Non-pigmented ciliary epithelial cell (primary cell): ENCODE measurements at places on chromosomes 1 and 21.

- DNase-seq, result no peak
Observed at GRCh38 chr1:160747717-160748116, 8.7 kb downstream of the SLAMF7 start.

- no peak for DNase-seq
Observed at GRCh38 chr1:226097866-226098625, 35.5 kb downstream of the H3-3A start.

- DNase-seq, result no peak
Observed at GRCh38 chr1:5597171-5597850, 394.9 kb downstream of the NPHP4 start.

DNA sequence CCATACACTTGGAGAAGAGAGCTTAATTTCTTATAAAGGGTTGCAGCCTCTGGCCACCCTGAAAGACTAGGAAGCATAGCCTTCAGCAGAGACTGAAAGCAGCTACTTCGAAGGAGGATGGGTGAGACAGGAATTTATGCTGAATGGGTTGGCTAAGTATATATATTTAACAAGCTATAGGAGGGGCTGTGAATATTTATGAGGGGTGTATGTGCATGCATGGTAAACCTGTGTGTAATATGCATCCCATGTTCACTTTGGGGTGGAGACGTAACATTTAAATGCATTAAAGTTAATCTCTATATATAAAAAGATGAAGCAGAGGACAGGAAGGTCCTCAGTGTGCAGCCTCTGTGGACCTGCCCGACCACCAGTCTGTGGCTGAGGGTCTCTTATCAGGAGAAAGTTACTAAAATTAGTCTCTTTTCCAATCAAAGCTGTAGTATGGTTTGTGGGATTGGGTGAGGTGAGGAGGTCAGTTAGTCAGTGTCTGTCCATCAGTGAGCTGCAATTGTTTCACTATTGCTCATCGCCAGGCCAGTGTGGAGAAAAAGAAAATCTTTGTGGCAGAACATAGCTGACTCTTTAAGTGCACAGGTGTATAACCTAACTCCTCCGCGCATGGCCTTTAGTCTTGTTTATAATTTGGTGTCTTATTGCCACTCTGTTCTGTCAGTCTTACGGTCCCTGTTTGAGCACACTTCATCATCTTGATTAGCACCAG, 35.4 kb upstream of the DSCAM start:
- DNase-seq, result no peak

DNA sequence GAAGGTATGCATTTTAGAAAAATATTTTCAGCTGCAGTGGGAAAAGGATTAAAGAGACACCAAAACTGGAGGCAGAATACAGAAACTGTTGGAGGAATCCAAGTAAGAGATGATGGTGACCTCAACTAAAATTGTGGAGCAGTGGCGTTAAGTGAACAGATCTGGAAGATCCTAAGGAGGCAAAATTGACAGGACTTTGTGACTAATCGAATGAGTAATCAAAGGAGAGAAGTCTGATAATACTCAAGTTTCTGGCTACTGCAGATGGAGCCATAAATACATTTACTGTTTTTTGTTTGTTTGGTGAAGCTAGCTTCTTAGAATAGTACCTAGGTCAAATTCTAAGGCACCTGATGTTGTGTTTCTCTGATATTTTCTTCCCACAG, 3.1 kb downstream of the CTBS start:
- DNase-seq, result no peak

GRCh38 chr1:2556678-2557481, 709 bp downstream of the TNFRSF14 start:
- DNase-seq, result no peak

DNA sequence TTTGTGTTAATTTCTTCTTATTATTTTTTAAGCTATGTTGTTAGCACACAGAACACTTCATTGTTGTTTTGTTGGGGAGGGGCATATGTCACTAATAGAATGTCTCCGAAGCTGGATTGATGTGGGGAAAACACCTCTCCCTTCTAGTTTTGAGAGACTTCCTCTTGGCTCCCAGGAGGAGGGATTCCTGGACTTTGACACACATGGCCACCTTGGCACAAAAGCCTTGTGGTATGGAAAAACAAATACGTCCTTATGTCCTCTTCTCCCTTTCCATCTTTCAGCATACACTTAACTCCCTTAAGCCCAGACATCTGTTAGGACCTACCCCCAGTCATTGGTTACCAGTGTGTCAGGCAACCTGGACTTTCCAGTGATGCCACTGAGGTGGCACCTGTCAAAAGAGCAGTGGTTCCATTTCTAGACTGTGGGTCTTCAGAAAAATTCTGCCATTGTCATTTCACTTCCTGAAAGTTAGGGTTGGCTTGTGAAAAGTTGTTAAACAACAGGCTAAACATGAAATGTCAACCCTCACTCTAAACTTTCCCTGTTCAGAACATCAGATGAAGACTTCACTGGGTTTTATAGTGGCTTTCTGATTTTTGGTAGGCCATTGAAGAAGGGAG, 12.5 kb upstream of the ABCB10 start:
- DNase-seq, result no peak

- no peak for DNase-seq
Observed at GRCh38 chr1:15146971-15147376, 6.6 kb upstream of the TMEM51 start.

DNA sequence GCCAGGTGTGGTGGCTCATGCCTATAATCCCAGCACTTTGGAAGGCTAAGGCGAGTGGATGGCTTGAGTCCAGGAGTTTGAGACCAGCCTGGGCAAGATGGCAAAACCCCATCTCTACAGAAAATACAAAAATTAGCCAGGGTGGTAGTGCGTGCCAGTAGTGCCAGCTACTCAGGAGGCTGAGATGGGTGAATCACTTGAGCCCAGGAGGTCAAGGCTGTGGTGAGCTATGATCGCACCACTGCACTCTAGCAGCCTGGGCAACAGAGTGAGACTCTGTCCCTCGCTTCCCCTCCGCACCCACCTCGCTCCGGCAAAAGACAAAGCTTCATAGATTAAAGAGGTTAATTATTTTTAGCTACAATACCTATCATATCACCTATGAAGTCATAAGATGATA, 100.0 kb downstream of the HHAT start:
- DNase-seq, result no peak

GRCh38 chr1:161166669-161167548, 683 bp downstream of the PPOX start:
- DNase-seq, result no peak

DNA sequence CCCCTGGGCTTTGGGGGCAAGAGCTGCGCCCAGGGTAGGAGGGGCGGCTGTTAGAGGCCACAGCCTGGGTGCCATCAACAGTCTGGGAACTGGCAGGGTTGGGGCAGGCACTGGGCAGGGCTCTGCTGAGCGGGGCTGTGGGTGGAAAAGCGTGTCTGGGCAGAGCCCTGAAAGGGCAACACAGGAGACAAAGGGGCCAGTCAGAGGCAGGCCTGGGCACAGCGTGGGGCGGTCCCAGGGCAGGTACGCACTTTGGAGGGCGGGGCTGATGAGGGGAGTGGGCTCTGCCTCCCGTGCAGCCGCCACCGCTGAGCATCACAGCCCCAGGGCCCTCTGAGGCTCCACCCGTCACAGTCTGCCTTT, 13.9 kb downstream of the CELSR2 start:
- no peak for DNase-seq

GRCh38 chr1:150002217-150002616, 8.3 kb downstream of the OTUD7B start:
- DNase-seq, result no peak

GRCh38 chr1:177301425-177302124, 130.8 kb downstream of the BRINP2 start:
- DNase-seq, result no peak

DNA sequence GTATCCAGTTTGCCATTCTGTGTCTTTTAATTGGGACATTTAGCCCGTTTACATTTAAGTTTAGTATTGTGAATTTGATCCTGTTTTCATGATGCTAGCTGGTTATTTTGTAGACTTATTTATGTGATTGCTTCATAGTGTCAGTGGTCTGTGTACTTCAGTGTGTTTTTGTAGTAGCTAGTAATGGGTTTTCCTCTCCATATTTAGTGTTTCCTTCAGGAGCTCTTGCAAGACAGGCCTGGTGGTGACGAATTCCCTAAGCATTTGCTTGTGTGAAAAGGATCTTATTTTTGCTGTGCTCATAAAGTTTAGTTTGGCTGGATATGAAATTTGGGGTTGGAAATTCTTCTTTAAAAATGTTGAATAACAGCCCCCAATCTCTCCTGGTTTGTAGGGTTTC, 69.2 kb upstream of the PDC start:
- DNase-seq, result no peak

- DNase-seq, result no peak
Observed at GRCh38 chr1:85065550-85065949, 17.2 kb upstream of the MCOLN3 start.

GRCh38 chr1:86596741-86597290, 49.9 kb downstream of the CLCA4 start:
- DNase-seq, result no peak

DNA sequence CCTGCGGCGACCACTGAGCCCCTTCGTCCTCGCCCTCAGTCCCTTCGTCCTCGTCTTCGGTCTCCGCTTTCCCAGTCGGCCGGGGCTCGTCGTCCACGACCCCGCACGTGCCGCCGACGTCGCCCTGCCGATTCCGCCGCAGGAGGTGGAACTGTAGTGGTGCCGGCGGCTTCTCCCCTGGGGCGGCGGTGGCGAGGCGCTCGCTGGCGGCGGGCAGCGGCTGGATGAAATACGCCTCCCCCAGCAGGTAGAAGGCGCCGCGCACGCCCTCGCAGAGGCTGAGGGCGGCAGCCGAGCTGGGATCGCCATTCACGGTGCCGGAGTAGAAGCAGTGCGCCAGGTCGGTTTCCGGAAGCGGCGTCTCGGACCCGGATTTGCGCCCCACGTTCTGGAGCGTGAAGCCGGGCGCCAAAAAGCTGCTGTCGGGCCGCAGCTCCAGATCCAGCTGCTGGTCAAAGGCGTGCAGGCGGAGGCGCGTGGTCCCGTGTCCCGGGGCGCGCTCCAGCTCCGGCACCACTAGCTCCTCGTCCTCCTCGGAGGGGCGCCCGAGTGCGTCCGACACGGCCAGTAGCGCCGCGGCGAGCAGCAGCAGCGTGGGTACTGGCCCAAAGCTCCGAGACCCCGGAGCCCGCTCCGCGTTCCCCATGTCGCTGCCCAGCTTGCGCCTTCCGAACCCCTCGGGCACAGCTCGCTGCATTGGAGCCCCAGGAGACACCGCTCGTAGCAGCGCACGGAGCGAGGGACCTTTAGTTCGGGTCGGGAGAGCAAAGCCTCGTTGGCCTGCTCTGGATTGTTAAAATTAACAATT, 747 bp downstream of the ADAMTS1 start:
- DNase-seq, result no peak

DNA sequence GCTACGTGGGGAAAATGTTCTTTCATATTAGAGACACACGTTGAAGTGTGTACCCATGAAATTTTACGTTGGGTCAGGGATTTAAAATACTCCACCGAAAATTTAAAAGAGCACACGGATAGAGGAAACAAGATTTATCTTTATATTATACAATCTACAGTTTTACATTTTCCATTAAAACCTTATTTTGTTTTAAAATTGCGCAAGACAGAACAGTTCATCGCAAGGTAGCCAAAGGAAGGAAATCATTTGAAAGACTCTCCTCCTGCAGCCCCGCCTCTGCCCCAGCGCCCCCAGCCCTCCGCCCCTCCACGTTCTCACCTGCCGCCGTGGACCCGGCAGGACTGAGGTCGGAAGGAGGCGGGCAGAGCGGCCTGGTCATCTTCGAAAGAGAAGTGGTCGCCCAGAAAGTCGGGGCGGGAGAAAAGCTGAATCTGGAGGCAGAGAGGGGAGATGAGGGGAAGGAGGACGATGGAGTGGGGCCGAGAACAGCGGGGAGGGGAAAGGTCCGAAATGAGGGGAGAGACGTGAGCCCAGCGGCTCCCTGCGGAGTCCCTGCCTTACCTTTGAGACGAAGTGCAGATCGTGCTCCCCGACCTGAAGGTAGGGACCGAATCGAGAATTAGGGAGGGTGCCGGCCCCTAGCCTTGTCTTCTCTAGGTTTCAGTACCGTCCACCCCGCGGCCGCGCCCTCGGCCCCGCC, 18.0 kb downstream of the CRYBG2 start:
- DNase-seq, result no peak

- DNase-seq, result no peak
Observed at GRCh38 chr21:44434936-44435635, 20.2 kb upstream of the LRRC3 start.

- DNase-seq, result no peak
Observed at GRCh38 chr1:45116820-45117219, 89.6 kb downstream of the ZSWIM5 start.

- DNase-seq, result no peak
Observed at GRCh38 chr21:38083535-38083934, 167.3 kb upstream of the KCNJ6 start.

GRCh38 chr1:4044967-4045366, 144.9 kb upstream of the C1orf174 start:
- DNase-seq, result no peak

DNA sequence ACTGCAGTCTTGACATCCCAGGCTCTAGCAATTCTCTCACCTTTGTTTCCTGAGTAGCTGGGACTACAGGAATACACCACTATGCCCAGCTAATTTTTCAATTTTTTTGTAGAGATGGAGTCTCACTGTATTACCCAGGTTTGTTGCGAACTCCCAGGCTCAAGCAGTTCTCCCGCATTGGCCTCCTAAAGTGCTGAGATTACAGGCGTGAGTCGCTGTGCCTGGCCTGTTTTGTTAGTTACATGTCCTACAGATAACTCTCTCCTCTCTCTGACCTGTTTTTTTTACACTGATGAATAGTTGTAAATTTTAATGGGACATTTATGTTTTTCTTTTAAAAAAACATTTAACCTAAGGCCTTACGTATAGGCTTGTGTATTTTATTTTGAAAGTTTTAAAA, 19.8 kb downstream of the PTBP2 start:
- no peak for DNase-seq

DNA sequence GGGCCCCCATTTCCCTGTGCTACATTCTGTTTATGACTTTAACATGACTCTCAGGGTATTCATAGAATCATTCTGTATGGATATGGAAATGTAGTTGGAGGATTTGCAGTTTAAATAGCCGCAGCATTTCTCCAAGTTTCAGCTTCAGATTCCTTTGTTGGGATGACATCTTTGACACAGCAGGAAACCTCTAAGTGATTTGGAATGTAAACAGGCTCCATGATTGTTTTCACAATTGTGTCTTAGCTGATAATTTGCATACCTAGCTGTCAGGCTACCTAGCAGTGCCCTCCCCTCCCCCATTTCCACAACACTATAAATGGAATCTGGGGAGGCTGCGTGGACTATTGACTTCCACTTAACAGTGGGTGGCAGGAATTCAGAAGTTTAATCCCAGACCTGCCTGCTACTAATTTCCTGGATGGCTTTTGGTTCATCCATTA, 290.2 kb downstream of the HLX start:
- peak; percentile 68 for DNase-seq

DNA sequence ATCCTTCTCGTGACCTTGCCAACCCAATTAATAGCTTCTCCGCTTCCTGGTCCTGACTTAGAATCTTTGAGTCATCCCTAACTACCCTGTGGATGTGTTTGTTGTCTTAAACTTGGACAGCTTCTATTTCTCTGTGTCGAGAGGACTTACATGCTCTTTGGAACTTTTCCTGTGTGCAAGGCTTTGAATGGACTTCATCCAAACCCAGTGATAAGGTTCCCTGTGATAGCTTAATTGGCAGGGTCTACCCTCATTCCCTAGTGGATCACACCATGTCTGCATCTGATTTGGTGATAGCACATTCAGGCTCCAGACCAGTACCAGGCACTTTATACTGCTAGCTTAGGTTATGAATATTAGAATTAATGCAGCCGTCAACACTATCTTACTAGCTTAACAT, 378.2 kb upstream of the KAZN start:
- DNase-seq, result no peak
